ENCODE measurements at places on chromosomes 5 and 9. TPM values are rescaled to one million over a fixed set of nuclear protein-coding genes. Genes with fewer than 3 reads are reported as not detected.

DNA sequence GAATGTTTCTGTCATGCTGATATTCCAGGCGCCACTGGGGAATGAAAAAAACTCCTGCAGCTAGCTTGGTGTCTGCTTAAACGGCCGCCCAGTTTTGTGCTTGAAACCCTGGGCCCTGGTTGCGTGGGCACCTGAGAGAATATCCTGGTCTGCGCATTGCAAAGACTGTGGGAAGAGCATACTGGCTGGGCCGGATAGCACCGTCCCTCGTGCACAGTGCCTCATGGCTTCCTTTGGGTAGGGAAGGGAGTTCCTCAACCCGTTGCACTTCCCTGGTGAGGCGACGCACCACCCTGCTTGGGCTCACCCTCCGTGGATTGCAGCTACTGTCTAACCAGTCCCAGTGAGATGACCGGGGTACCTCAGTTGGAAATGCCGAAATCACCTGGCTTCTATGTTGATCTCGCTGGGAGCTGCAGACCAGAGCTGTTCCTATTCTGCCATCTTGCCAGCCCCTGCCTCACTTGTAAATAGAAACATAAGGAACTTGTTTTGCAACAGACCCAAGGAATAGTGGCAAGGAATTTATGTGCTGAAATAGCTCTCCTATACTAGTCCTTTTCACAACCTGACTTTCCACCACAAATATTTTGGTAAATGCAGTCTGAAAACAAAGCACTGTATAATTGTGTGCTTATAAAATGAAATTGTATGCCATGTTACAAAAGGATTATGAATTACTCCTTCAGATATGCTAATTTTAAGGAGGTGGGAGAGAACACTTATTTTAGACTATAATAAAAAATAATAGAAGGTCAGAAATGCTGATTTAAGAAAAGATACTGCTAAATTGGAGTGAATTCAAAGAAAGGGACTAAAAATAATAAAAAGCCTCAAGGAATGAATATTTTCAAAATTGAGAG lies 90.3 kb downstream of the ADAMTSL1 start:
- DNase-seq = no peak
- H3K27ac ChIP-seq = no peak overlapping the region
- H3K36me3 ChIP-seq = no peaks in the 10 kb centered on the region
- H3K27me3 ChIP-seq = no peaks in the 10 kb centered on the region
- H3K4me1 ChIP-seq = peaks cover 11% of the 10 kb centered on the region
- H3K4me3 ChIP-seq = no peak overlapping the region

- no peak overlapping the region for H3K4me3 ChIP-seq
- peaks cover 8% of the 10 kb centered on the region for H3K4me1 ChIP-seq
- H3K27ac ChIP-seq = no peak overlapping the region
- no peak for DNase-seq
- H3K36me3 ChIP-seq = no peaks in the 10 kb centered on the region
Observed at GRCh38 chr5:110908848-110909247, 162.7 kb upstream of the TSLP start.

- H3K27ac ChIP-seq = no peak overlapping the region
- H3K4me1 ChIP-seq = no peaks in the 10 kb centered on the region
- no peaks in the 10 kb centered on the region for H3K27me3 ChIP-seq
- no peak for DNase-seq
- no peak overlapping the region for H3K4me3 ChIP-seq
- no peaks in the 10 kb centered on the region for H3K36me3 ChIP-seq
Observed at GRCh38 chr9:80622508-80622907, 1050.7 kb downstream of the TLE4 start.

DNA sequence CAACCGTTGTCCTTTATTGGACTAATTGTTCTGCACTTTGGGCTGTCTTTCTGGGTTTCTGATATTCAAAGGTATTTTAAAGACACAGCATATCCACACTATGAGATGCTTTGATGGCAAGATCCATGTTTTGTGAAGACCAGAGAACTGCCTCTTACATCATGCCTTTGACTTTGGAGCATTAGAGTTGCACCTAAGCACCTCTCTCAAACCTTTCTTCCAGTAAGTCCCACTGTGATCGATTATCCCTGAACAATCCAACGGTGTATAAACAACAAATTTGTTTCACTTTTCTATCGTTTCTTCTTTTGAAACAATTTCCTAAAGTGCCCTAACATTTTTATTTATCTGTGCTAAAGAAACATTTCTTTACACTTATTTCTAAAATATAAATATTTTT lies 144.4 kb downstream of the KCTD16 start:
- no peak overlapping the region for H3K4me3 ChIP-seq
- H3K27ac ChIP-seq = no peak overlapping the region
- no peaks in the 10 kb centered on the region for H3K27me3 ChIP-seq
- DNase-seq = no peak
- H3K4me1 ChIP-seq = no peaks in the 10 kb centered on the region
- no peaks in the 10 kb centered on the region for H3K36me3 ChIP-seq

DNA sequence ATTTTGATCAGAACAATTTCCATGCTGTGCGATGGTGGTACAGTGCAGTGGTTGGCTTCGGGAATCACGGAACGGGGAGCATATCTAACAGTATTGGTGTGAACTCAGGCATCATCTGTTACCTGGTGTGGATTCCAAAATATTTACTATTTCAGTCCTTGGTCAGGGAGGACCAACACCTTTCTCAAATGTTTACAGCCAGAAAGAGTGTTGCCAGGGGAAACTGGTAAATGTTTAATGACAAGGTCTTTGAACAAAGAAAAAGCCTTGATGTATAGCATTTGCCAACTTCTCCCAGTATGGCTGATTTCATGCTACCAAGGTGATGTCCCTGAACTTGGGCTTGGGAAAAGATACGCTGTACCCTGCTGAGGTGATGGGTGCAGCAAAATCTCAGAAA lies 145.6 kb upstream of the POC5 start:
- H3K27ac ChIP-seq = no peak overlapping the region
- H3K4me3 ChIP-seq = no peak overlapping the region
- H3K27me3 ChIP-seq = no peaks in the 10 kb centered on the region
- H3K36me3 ChIP-seq = no peaks in the 10 kb centered on the region
- DNase-seq = no peak
- H3K4me1 ChIP-seq = no peaks in the 10 kb centered on the region

DNA sequence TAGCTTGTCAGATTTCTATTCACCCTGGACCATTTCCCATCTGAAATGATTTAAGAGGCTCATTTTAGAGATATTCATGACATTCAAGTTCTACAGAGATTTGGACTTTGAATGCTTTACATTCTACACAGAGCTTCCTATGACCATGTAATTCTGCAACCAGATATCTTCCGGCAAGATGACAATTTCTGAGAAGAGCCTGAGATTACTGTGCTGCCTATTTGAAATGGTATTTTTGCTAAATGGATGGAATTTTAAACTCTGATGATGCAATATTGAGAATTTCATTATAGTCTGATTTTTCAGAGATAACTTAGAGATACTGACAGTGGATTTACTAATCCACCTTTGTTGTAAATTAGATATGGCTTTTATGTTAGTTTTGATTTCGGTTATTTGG lies 16.0 kb upstream of the ACOT12 start:
- no peak for DNase-seq
- no peak overlapping the region for H3K27ac ChIP-seq
- H3K36me3 ChIP-seq = no peaks in the 10 kb centered on the region
- H3K27me3 ChIP-seq = no peaks in the 10 kb centered on the region
- no peaks in the 10 kb centered on the region for H3K4me1 ChIP-seq

DNA sequence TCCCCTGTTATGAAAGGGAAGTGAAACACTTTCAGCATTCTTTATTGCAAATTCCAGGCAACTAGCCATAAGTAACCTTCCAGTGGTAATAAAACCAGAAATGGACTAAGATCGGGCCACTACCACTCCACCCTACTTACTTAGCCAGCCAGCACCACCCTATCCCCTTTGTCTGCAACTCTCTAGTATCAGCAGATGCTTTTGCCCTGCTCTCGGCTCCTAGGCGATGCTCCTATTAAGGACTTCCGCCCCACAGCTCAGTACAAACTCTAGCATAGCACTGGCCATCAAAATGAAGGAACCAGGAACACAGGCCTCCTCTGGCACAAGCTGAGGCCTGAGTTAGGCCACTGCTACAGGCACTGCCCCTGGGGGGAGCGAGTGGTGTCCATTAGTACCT lies 81.2 kb downstream of the GLDC start:
- no peaks in the 10 kb centered on the region for H3K27me3 ChIP-seq
- H3K4me3 ChIP-seq = no peak overlapping the region
- peak overlapping the region; percentile 70 for H3K27ac ChIP-seq
- no peaks in the 10 kb centered on the region for H3K36me3 ChIP-seq
- H3K4me1 ChIP-seq = peaks cover 14% of the 10 kb centered on the region

GRCh38 chr5:139378941-139379361 lies 4.1 kb downstream of the SLC23A1 start:
- no peaks in the 10 kb centered on the region for H3K4me1 ChIP-seq
- H3K27ac ChIP-seq = no peak overlapping the region
- H3K27me3 ChIP-seq = no peaks in the 10 kb centered on the region
- DNase-seq = no peak
- H3K4me3 ChIP-seq = no peak overlapping the region

GRCh38 chr9:78893774-78894401 lies 597.0 kb downstream of the PSAT1 start:
- H3K36me3 ChIP-seq = no peaks in the 10 kb centered on the region
- H3K27me3 ChIP-seq = no peaks in the 10 kb centered on the region
- no peak overlapping the region for H3K27ac ChIP-seq
- no peak for DNase-seq

- no peak for DNase-seq
- no peak overlapping the region for H3K4me3 ChIP-seq
- no peak overlapping the region for H3K27ac ChIP-seq
- no peaks in the 10 kb centered on the region for H3K36me3 ChIP-seq
- no peaks in the 10 kb centered on the region for H3K27me3 ChIP-seq
- no peaks in the 10 kb centered on the region for H3K4me1 ChIP-seq
Observed at GRCh38 chr5:38686658-38687057, 130.2 kb upstream of the LIFR start.

- H3K27ac ChIP-seq = no peak overlapping the region
- no peak overlapping the region for H3K4me3 ChIP-seq
- no peaks in the 10 kb centered on the region for H3K36me3 ChIP-seq
- H3K27me3 ChIP-seq = no peaks in the 10 kb centered on the region
- no peak for DNase-seq
Observed at GRCh38 chr5:74963407-74963806, 89.0 kb downstream of the GCNT4 start.

- no peaks in the 10 kb centered on the region for H3K27me3 ChIP-seq
- no peaks in the 10 kb centered on the region for H3K4me1 ChIP-seq
- no peak overlapping the region for H3K27ac ChIP-seq
- H3K36me3 ChIP-seq = no peaks in the 10 kb centered on the region
- DNase-seq = no peak
Observed at GRCh38 chr9:116271991-116272390, 118.4 kb downstream of the PAPPA start.

DNA sequence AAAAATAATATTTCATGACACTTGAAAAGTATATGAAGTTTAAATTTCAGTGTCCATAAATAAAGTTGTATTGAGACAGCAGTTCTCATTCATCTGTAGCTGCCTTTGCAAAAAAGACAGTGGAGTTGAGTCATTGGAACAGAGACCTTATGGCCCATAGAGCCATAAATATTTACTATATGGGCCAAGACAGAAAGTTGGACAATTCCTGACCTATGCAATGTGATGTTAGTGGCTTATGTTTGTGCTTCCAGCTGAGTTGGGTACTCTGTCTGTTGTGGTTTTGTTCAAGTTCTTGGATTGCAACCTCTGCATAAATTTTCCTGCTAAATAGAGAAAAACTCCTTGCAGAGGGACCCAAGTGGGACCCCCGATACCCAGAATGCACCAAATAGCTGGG lies 69.8 kb downstream of the KCNIP1 start:
- no peak overlapping the region for H3K4me3 ChIP-seq
- no peak for DNase-seq
- H3K36me3 ChIP-seq = no peaks in the 10 kb centered on the region
- H3K27ac ChIP-seq = no peak overlapping the region
- no peaks in the 10 kb centered on the region for H3K27me3 ChIP-seq
- no peaks in the 10 kb centered on the region for H3K4me1 ChIP-seq

The ZDHHC11 gene
- total RNA-seq = not detected

Data from ascending aorta (tissue), 2 donors.